ENCODE measurements at places on chromosomes 2 and 18.

DNA sequence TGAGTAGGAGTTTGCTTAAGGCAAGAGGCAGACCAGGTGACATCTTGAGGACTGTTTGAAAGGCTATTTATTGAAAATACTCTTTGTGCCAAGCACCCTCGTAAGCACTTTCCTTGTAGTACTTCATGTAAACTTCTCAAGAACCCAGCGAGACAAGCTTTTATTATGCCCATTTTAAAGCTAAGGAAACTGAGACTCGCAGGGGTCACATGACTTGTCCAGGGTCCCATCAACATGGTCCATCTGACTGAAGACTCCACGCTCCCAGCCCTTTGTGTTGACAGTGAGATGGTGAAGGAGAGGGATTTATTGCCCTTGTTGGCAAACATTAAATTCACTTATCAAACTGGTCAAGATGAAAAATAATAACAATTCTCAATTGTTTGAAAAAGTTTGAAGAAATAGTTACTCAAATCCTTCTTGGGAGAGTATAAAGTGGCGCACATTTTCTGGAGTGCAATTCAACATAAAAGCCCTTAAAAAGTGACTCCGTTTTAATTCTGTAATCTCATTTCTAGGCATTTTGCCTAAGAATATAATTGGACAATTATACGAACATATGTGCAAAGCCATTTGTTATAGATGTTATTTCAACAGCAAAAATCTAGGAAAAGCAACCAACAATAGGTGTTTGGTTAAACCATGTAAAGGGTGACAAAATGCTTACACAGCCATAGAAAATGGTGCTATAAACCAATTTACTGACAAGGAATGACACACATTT is 270.5 kb upstream of the NCKAP5 start:
- DNase-seq: no peak

- DNase-seq: no peak
Observed at GRCh38 chr18:8991155-8991554, 111.3 kb upstream of the NDUFV2 start.

GRCh38 chr2:26687801-26688200 is 4.7 kb upstream of the KCNK3 start:
- no peak for DNase-seq

DNA sequence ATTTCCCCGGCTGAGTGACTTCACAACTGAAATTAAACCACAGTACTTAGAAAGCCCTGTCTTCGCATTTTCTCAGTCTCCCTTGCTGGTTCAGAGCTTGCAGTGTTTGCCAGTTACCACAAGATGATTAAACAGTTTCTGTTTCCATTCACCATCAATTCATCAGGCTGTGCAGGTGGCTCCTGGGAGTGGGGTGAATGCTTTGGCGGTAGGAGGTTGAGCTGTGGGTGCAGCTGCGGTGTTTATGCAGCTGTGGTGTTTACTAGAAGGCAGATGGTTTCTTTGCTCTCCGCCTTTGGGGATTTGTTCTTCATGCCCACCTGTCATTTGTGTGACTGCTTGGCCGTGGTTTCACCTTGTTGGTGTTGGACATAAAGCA is 16.1 kb downstream of the ACOXL start:
- peak; percentile 71 for DNase-seq

- DNase-seq: no peak
Observed at GRCh38 chr2:98127229-98127989, 40.4 kb downstream of the VWA3B start.

GRCh38 chr2:85326406-85327159 is 1.2 kb downstream of the TGOLN2 start:
- DNase-seq: peak; percentile 63

- DNase-seq: no peak
Observed at GRCh38 chr2:109689973-109690372, 75.8 kb downstream of the SOWAHC start.

- no peak for DNase-seq
Observed at GRCh38 chr2:111975053-111975552, 76.7 kb downstream of the MERTK start.

DNA sequence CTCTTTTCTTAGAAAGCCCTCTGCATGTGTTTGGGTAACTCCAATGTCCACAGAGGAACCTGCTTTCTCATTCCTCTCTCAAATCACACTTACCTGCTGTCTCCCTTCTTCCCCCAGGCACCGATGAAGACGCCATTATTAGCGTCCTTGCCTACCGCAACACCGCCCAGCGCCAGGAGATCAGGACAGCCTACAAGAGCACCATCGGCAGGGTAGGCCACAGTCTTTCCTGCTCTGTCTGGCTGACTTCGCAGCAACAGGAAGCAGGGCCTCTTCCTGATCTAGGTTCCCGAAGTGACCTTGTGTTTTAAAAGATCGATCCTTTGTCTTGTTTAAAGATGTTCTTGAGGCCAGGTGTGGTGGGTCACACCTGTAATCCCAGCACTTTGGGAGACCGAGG is 25.0 kb upstream of the GMCL1 start:
- DNase-seq: no peak

- no peak for DNase-seq
Observed at GRCh38 chr2:22329211-22330154, 1055.5 kb upstream of the KLHL29 start.

DNA sequence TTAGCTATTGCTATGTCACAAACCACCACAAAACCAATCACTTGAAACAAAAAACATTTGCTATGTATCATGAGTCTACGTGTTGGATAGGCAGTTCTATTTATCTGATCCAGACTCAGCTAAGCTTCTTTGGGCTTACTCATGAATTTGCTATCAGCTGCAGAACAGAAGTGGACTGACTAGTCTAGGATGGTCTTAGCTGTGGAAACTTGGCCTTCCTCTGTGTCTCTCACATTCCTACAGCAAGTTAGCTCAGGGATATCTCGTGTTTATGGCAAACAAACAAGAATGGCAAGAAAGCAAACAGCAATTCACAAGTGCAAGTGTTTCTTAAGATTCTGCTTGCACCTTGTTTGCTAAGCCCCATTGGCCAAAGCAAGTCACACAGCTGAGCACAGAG is 288.0 kb upstream of the TNP1 start:
- no peak for DNase-seq

DNA sequence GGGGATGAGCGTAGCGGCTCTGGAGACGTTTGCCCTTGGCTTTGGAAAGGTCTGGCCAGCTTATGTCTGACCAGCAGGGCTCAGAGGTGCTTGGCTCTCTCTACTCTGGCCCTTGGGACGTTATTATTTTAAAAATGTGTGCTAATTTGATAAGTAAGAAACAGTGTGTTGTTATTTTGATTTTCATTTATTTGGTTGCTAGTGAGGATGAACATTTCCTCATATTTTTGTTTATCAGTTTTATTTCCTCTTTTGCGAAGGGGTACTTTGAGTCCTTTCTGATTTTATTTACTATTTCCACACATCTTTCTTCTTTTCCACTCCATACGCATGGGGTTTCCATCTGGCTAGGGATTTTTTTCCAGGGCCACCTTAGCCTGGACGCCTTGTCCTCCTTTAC is 11.4 kb downstream of the CXCR4 start:
- DNase-seq: no peak

DNA sequence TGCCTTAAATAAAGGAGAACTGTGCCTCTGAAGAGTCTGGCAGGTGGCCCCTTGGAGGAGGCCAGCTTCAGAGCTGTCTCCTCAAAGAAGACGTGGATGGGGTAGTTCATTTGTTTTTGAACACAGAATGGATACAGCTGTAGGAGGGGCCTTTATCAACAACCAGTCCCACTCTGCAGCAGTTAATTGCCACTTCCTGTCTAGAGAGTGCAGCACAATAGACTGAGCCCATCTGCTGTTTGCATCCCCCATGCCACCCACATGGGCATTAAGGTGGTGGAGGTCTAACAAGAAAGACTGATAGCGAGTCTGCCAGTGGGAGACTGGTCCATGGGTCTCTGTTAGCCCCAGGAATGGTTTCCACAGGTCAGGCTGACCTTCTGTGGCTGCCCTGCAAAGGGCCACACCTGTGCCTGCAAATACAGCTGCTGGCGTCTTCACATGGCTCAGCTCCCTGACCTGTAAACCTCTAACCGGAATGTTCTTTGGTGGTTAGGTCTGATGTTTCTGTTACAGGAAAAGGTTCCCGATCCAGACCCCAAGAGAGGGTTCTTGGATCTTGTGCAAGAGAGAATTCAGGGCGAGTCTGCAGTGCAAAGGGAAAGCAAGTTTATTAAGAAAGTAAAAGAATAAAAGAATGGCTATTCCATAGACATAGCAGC is 153.3 kb upstream of the ITGA6 start:
- no peak for DNase-seq

All from GM13976 (cell line).